ENCODE measurements at places on chromosomes 11 and 22.

DNA sequence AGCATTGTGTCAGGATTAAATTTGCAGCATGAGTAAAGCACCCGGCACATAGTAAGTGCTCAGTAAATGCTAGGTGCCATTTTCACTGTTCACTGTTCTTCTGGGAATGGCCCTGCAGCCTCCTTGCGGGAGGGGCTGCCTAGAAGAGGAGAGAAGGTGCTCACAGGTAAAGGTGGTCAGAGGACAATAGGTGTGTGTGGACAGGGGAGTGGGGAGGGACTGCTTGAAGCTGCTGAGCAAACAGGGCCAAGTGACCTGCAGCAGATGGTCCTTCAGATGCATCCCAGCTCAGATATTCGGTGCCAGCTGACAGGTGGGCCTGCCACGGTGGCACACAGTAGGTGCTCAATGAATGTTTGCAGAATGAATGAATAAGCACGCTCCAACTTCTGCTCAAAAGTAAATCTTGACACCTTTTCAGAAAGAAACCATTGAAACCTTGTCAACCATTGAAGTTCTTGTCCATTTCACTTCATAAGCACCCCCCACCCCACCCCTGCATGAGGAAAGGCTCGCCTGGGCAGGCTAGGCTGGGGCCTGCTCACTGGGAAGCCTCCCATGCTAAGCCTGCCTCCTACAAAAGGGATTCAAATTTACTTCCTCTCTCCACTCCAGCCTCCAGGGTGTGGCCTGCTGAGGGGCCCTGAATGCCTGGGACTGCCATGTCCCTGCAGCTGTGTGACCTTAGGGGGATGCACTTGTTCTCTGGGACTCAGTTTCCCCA is 1.6 kb downstream of the KIAA0930 start:
- DNase-seq, result no peak

DNA sequence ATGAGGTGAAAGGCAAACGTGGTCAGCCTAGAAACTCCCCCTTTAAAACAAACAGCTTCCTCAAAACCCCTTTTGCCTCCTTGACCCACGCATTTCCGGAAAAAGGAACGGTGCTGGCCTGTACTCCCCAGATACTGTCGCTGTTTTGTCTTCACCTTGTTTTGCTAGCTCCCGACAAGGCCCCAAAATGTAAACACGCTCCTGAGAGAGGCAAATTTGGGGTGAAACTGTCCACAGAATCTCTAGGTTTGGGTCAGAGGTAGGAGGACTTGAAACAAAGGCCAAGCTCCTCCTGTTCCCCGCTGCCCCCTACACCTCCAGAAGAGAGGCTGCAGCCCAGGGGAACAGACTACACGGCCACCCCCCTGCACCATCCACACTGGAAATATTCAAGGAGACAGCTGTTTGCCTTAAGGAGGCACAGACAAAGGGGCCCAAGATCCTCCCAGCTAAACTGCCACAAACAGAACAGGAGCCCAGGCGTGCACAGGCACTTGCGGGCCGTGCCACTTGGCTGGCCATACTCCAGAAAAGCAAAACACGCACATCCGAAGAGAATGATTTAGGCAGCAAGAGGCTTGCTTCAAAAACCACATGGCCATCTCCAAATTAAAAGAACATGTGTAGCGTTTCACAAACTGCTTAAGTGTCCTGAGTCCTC is 160.5 kb upstream of the GRK3 start:
- DNase-seq, result no peak

DNA sequence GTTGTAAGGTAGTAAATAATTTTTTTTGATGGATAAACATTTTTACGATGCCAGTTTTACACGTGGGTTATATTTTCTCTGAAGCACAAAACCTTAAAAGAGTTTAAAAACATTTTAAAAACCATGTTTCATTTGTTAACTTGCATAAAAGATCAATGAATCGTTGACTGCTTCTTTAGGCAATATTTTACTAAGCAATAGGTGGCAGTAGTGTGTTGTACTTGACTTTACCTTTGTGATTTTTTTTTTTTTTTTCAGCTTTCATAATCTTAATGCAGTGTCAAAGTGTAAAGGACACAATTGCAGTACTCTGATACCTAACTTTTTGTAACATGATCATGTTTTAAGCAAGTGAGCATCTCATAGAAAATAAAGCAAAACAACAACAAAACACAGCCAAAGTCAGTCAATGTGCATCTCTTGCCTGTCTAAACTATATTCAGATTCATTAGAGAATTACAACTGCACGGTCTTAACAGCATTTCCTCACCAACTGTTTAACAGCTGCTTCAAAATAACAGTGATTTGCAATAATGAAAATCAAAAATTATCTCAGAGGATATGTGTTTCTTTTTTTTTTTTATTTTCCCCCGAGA is 27.7 kb downstream of the DNAJC24 start:
- no peak for DNase-seq

DNA sequence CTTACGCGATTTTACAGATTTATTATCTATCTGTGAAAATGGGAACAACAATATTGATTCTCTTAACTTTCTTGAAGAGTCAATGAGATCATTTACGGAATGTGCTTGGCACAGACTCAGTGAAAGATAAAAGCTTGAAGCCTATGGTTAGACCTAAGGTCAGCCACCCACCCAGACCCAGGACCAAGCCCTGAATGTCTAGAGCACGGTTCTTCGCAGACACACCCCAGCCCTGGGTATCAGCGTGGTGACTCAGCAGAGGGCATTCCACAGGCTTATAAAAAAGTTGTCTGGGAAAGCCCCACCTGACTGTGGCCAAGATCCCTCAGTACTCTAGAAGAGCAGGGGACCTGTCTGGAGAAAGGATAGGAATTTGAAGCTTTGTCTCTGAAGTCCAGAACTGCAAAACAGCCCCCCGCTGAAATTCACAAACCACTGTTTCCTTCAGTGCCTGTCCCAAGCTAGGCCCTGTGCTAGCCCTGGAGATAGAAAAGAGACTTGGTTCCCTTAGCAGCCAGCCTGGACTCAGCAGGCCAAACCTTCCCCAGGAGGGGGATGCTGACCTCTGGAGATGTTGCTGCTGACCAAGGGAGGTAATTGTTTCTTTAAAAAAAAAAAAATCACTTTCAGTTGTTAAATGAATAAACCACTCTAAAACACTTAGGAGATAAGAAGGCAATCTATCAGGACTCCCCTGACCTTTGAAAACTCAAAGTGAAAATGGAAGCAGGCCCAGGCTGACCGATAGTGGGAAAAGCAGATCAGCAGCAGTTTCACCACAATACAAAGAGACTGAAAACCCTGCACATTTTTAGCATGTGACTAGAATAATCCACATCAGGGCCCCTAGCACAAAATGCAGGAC is 114.0 kb downstream of the ABTB2 start:
- no peak for DNase-seq

- no peak for DNase-seq
These were observed 67.7 kb upstream of the SORL1-AS1 start for GRCh38 chr11:121520243-121521144.

GRCh38 chr11:132743601-132744000 is 788.7 kb downstream of the OPCML start:
- DNase-seq, result no peak

DNA sequence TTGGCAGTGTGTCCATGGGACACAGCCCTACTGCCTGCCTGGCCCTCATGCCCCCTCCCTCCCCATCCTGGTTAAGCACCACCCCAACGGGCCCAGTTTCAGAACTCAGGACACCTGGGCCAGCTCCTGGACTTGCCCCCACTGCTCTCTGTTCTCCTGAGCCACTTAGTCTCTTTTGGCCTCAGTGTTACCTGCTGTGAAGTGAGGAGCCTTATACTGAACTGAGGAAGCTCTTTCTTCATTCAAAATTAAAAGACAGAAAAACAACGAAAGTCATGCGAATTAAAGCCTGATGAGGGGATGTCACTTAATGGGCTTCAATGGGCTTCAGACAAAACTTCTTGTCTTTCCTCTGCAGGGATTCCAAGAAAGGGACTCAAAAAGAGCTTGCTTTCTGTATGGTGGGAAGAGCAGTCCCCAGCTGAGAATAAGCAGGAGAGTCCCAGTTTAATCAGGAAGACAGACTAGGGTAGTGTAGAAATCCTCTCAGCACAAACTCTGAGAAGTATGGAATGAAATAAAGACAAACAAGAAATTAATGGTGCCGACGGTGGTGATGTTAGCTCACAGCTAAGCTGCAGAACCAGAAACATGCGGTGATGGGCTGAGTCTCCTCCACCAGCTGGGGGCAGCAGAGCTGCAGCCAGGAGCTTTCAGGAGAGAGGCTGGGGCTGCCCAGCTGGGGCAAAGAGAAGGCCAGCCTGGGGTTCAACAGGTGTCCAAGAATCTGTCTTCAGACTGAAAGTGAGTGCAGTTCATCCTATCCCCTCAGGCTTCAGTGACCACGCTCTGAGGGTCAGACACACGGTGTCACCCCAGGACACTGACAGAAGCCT is 101.0 kb downstream of the GGTLC2 start:
- no peak for DNase-seq

- no peak for DNase-seq
These were observed 127.6 kb upstream of the PARVA start for GRCh38 chr11:12249590-12250260.

- DNase-seq, result no peak
These were observed 2.0 kb downstream of the ACO2 start for GRCh38 chr22:41470886-41471285.

DNA sequence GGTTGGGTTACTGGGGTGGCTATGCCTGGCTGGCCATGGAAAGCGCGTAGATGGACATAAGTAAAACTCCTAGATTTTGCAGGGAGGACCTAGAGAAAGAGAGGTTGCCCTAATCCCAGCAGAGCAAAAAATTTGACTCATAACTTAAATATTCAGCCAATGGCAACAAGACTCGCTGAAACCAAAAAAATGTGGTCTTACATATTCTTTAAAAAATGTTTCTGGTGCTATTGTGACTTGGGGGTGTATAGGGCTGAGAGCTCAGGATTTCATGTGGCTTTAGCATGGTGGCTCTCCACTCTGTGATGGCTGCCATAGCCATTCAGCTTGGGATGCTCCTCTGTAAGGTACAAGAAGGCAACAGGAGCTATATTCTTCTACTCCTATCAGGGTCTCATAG is 27.2 kb upstream of the PDGFD start:
- DNase-seq, result no peak

DNA sequence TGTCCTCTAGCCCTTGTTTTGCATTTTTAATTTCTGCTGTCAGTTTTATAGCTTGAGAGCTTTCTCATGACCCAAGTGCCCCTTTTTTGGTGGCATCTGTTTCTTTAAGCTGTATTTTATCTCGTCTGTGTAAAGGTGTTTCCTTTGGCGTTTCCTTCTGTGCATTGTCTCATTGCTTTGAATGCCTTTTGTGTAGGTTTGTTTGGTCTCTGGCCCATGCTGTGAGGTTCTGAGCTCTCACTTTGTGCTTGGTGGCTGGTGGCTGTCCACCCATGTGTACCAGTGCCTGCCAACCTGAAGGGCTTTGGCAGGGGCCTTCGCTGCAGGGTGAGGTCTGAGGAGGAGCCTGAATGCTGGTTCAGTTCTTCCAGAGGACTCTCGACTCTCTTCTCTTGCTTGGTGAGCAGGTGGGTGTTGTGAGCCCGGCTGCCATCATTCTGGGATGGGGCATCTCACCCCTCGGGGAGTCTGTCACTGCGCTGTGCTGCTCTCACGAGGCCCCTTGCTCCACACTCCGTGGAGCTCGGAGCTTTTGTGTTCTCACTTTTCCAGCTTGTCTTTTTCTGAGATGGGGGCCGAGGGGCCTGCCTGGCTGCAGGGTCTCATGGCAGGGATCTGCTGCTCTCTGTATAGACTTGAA is 14.9 kb downstream of the AP2A2 start:
- no peak for DNase-seq

DNA sequence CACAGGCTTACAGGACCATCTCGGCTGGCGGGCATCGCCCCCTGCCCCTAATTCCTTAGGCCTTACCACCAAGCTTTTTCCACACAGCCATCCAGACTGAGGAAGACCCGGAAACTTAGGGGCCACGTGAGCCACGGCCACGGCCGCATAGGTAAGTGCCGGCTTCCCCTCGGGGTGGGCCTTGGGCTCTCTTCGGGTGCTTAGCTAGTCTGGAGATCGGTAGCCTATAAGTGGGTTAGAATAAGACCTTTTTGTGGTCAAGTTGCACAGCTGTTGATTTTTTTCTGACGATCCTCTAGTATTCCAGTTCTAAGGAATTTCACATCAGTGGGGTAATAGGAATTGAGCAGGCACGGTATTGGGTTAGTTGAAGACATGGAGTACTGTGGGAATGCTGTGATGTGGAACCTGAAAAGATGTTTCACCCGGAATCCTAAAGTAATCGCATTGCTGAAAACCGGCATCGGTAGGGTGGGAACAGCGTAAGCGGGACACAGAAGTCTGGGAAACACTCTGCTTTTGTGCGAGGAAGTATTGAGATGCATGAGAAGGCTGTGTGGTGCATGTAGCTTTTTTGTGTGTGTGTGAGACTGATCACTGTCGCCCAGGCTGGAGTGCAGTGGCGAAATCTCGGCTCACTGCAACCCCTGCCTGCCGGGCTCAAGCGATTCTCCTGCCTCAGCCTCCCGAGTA is 669 bp downstream of the RPL27A start:
- no peak for DNase-seq

- no peak for DNase-seq
These were observed 58.0 kb downstream of the ARFGAP3 start for GRCh38 chr22:42799061-42799460.

DNA sequence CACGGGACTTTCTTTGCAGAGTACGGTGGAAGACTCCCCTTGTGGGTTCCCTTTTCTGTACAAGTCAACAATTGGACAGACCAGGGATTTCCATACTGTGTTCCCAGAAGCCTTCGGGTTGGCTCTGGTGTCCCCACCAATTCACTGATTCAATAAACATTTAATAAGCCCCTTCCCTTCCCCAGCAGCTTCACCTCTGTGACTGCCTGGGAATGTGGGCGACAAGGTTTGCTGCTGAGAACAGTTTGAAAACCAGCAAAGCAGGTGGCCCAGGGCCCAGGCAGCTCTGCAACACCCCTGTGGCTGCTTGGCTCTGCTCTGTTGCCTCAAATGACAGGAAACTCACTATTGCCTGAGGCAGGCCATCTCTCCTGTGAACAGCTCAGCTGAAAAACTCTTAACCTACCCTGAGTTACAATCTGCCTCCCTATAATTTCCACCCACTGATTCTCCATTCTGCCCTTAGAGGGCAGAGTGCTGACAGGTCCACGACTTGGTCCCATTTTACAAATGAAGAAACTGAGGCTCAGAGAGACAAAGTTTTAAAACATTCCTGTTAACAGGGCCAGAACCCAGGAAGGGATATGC is 10.4 kb downstream of the ADORA2A start:
- no peak for DNase-seq

- no peak for DNase-seq
These were observed 8.7 kb downstream of the UBASH3B start for GRCh38 chr11:122664188-122664587.

GRCh38 chr11:10688401-10688800 is 5.2 kb downstream of the IRAG1 start:
- DNase-seq, result no peak

DNA sequence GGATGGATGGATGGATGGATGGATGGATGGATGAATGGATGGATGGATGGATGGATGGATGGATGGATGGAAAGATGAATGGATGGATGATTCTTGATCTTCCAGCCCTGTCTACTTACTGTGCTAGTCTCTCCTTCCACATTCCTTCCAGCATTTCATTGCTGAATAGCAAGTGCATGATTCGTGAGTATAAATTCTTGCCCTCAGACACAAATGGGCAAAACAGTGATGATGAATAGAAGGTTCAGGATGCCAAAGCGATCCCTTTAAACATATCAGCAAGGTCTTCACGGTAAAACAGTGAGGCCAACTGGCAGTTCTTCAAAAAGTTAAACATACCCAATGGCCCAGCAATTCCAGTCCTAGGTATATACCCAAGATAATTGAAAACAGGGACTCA is 400.2 kb downstream of the MN1 start:
- DNase-seq, result no peak

All from T-helper 22 cell (primary cell).